ENCODE measurements at places on chromosomes 2 and 18.

- DNase-seq, result no peak
Observed at GRCh38 chr2:10941383-10941782, 29.6 kb downstream of the KCNF1 start.

GRCh38 chr18:51953521-51953920 lies 386.5 kb upstream of the DCC start:
- DNase-seq, result no peak

- no peak for DNase-seq
Observed at GRCh38 chr2:177952151-177952550, 120.4 kb downstream of the PDE11A start.

DNA sequence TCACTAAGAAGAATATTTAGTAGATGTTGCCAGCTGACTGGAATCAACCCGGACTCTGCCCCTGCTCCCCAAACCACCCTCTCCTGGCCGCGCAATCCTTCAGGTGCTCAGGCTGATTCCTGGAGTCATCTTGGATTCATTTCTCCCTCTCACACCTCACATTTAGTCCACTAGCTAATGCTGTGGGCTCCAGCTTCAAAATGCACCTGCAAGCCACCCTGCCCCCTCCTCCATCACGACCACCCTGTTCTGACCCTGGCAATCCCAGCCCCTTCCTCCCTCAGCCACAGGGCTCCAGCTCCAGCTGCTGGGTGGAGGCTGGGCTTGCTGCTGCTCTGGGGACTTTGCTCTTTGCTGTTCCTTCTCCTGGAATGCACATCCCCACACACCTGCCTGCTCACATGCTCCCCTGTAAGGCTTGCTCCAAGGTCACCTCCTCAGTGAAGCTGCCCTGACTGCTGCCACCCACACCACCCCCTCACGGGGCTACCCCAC lies 61.3 kb upstream of the SH3RF3 start:
- DNase-seq, result no peak

DNA sequence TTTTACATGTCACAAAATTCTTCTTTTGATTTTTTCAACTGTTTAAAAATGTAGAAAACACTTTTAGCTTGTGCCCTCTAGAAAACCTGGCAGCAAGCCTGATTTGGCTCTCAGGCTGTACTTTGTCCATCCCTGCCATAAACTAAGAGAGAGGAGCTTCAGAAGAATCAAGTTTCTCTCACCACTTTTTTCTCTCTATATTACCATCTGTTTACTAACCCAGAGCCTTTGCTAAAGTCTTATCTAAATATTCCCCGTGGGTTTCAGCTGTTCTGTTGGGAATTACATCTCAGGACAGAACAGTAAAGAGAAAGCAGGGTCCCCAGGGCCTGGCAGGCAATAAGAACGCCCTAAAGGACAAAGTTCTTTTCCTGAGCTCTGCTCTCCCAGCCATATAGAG lies 409.1 kb upstream of the CRIM1 start:
- DNase-seq, result no peak

Measured in ovary (tissue), 10 donors.